ENCODE measurements at places on chromosomes 1 and 21.

GRCh38 chr1:107309962-107310361, 169.1 kb downstream of the NTNG1 start:
- no peak for DNase-seq

GRCh38 chr1:3313576-3313950, 140.9 kb upstream of the ARHGEF16 start:
- DNase-seq, result peak; percentile 95

- no peak for DNase-seq
These were observed 498.9 kb downstream of the ADGRL2 start for GRCh38 chr1:82299656-82300055.

DNA sequence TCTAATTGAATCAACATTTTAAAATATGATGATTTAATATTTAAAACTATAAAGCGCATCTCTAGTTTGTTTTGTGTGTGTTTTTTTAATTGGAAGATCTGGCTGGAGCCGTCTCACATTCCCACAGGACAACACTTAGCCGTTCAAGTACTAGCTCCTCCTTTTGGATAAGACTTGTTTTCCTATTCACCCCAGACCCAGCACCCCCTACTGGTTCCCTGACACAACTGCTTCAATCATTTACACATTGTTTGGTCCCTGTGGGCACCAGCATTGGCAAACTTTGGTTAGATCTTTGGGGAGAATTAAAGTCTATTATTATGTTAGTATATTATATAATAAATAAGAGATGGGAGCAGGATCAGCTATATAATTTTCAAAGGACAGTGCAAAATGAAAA, 34.5 kb downstream of the TYW3 start:
- peak; percentile 12 for DNase-seq

- peak; percentile 89 for DNase-seq
These were observed 717.2 kb downstream of the NCAM2 start for GRCh38 chr21:21715266-21715969.

DNA sequence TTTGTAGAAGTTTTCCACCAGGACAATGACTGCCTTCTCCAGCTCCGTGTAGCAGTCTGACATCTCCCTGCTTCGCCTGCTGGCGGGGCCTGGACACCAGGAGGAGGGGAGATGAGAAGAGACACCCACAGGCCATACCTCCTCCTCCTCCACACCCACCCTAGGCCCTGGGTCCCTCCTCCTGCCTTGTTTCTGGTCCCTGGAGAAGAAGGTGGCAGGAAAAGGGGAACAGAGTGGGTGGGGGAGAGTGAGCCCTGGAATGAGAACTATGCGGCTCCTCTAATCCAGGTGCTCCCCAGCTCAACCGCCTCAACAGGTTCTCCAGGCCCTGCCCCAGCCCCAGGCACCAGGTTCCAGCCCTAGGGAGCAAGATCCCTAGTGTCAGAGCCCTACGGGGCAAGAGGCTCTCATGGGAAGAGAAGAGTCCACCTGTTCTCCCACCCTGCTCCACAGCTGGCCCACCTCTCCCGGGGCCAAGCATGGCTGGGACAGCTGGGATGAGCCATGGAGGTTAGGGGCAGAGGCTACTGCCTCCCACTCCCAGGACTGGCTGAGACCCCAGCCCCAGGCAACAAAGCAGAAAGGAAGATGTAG, 4.8 kb downstream of the S100A16 start:
- DNase-seq, result no peak

- DNase-seq, result no peak
These were observed 14.6 kb downstream of the SDC3 start for GRCh38 chr1:30893776-30894507.

DNA sequence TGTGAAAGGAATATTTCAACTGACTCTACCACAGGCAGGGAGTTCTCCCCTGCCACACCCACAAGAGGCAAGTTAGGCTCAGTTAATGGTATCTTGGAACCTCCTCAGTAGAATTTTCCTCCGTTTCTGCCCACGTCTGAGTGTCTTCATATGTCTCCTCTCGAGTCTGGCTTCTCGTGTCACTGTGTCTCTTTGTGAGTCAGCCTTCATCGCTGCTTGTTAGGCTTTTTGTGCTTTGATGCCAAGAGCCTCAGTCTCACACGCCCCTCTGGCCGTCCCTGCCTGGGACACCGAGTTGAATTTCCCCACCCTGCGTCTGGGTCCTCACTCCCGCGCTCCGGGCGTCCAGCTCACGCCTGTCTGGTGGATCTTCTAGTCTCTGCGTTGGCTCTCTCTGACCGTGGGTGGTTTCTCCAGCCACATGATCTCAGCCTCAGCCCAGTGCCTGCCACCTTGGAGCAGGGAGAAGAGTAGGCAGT, 125.7 kb upstream of the GADD45A start:
- peak; percentile 76 for DNase-seq

DNA sequence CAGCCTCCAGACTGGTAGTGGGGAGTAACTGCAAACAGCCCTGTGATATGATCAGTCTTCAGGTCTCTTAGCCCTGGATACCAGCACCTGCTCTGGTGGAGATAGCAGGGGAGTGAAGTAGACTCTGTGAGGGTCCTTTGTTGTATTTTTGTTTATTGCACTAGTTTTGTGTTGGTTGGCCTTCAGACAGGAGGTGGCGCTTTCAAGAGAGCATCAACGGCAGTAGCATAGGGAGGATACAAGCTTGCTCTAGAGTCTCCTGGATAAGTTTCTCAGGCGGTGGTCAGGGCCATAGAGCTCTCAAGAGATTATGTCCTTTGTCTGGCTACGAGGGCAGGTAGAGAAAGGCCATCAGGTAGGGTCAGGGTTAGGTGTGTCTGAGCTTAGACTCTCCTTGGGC, 116.4 kb downstream of the USH2A start:
- no peak for DNase-seq

DNA sequence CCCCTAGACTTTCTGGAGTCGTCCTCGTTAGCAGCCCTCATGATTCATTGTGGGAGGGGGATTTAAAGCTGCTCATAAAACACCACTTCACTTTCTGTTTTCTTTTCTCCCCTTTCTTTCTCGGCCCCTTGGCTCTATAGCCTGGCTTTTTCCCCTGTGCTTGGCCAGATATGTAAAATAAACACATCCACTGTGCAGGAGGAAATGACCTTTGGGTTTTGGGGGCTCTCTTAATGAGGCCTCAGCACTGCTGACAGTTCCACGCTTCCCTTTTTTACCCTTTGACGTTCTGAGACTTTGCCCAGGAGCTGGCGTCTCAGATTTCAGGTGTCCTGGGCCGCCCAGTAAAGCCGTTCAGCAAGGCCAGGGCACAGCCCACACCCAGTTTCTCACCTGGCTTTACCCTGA, 65.7 kb downstream of the RUNX3 start:
- DNase-seq, result no peak

DNA sequence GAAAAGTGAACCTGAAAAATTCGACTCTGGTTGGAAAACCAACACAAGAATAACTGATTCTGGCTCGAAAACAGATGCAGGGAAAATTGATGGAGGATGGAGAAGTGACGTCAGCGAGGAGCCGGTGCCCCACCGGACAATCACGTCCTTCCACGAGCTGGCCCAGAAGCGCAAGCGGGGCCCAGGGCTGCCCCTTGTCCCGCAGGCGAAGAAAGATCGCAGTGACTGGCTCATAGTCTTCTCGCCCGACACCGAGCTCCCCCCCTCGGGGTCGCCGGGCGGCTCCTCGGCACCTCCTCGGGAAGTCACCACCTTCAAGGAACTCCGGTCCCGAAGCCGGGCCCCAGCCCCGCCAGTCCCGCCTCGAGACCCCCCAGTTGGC, 1.9 kb downstream of the RUSC1 start:
- DNase-seq, result no peak

DNA sequence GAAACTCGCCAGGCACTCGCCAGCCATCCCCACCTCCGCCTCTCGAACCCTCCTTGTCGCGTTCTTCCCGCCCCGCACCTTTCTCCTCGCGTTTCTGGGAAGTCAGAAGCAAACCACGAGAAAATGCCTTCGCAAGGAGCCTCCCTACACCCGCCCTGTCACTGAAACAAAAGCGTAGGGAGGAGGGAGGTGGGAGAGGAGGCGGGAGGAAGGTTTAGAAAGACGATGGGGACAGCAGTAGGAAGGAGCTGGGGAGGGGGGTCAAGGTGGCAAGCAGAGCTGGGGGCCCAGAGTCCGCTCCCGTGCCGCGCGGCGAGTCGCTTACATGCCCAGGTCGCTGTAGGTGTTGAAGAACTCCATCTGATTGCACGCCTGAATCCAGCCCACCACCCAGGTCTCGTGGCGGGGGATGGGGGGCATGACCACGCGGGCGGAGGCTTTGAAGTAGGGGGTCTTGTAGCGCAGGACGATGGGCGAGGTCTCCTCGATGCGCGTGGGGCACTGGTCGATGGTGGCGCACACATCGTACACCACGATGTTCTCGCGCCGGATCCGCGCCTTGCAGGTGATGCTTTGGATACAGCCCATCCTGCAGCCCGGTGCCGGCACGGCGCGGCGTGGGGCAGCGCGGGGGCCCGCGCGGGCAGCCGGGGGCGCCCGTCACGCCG, 1.0 kb downstream of the FAM78B start:
- DNase-seq, result peak; percentile 13

DNA sequence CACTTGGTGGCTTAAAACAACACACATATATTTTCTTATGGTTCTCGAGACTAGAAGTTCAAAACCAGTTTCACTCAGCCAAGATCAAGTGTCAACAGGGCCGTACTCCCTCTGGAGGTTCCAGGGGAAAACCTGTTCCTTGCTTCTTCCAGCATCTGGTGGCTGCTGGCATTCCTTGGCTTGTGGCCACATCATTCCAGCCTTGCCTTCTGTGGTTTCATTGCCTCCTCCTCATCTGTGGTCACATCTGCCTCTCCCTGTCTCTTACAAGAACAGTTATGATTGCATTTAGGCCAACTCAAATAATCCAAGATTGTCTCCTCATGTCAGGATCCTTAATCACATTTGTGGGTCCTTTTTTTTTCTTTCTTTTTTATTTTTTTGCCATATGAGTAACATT, 240.7 kb upstream of the HOOK1 start:
- DNase-seq, result peak; percentile 98
